Activated T-cell treated with anti-CD3 and anti-CD28 coated beads, Interleukin-2, amount 50 U/mL, for 72 hours (primary cell): ENCODE measurements at places on chromosomes 6 and 20. TPM values are rescaled to one million over a fixed set of nuclear protein-coding genes. Genes with fewer than 3 reads are reported as not detected.

CD40 gene
- 4.2 TPM for total RNA-seq

CDH4 gene
- 0.35 TPM for total RNA-seq

SYNDIG1 gene
- total RNA-seq = not detected

CNKSR3 gene
- total RNA-seq = 0.12 TPM
